ENCODE measurements at places on chromosomes 5 and 9.

DNA sequence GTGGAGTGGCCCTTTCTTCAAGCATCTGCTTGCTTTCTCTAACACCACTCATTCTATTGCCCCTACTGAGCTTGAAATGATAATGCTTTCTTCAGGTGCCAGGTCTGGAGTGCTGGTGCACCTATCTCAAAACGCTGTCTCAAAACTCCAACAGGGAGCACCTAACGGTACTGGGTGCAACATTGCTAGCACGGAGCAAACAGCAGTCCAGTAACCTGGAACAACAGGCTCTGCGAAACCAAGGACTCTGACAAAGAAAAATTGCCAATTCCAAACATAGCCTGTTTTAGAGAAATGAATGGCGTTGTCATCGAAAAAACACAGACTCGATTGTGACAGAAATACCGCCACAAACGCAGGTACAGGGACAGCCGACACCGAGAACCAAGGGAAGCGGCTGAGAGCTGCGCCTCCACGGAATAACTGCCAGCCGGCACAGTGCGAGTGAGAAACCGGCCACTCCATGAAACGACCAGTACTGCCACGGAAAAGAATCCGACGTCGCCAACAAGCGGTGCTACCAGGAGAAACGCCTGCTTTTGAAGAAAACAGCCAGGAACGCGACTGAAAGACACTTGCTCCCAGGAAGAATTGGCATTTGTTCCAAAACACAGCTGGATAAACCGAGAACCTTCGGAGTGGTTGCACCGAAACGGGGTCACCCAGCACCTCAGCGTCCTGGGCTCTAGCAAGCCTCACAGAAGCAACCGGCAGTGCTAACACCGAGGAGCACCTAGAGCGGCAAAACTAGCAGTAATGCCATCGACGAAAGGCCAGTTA, 3.1 kb downstream of the ANXA2R start:
- DNase-seq, result no peak

DNA sequence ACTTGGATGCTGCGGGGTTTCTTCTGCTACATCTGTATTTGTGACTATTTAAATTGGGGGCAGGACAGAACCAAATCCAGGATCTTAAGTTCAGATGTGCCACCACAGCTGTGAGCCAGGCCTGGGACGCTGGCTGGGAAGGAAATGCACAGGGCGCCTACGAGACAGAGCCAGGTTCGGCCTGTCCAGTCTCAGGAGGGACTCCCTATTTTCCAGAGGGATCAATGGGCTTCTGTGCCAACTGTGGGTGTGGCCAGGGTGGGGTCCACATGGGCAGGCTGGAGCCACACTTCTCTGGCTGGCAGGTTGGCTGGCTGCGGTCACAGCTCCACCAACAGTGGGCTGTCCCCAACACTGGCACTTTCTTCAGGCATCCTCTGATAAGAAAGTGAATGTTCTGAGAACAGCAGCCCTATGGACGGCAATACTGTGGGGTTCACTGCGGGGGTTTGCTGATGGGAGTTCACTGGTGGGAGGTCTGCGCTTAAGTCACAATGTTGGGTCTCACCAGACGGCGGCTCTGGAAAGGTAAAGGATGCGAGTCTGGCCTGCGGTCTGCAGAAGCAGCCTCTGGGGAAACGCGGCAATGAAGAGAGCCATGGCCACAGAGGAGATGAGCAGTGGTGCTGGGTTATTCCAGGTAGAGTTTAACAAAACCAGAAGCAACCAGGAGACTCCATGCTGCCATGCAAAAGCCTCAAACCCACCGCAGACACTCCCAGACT, 78.1 kb downstream of the DAP start:
- DNase-seq, result no peak

GRCh38 chr9:110767559-110768063, 99.0 kb downstream of the MUSK start:
- peak; percentile 12 for DNase-seq

GRCh38 chr9:116715751-116716150, 28.6 kb downstream of the TRIM32 start:
- DNase-seq, result no peak

DNA sequence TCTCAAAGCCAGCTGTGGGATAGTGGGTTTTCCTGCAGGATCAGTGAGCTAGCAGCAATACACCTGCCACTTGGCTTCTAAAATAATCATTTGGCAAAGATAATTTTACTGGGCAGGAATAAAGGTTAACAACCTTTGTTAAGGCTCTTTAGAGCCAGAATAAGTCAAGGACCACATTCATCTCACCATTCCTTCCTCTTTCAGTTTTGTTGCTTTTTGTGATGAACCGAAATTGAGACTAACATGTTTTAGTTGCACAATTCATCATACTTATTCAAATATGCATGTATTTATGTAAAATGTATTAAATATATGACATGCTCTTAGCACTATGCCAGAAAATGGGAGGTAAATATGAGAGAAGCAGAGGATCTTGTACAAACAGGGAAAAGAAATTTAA, 824.4 kb upstream of the TYRP1 start:
- DNase-seq, result no peak

GRCh38 chr5:88690409-88691229, 192.4 kb downstream of the MEF2C start:
- DNase-seq, result peak; percentile 71

DNA sequence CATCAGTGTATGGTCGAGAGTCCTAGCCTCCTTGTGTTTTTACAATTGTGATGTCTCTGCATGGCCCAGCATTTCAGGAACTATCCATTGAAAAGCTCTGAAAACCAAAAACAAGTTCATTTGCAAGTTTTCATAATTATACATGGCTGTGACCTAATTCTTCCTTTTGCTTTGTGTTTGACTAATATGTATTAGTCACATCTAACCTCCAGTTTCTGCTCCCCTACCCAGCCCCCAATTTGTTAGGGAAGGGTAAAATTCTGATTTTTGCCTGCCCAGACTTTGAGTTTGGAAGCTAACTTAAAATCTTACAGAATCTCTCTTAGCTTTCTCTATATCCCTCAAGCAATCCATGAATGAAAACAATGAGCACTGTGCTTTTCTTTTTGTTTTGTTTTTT, 128.2 kb upstream of the SEMA6A start:
- no peak for DNase-seq

DNA sequence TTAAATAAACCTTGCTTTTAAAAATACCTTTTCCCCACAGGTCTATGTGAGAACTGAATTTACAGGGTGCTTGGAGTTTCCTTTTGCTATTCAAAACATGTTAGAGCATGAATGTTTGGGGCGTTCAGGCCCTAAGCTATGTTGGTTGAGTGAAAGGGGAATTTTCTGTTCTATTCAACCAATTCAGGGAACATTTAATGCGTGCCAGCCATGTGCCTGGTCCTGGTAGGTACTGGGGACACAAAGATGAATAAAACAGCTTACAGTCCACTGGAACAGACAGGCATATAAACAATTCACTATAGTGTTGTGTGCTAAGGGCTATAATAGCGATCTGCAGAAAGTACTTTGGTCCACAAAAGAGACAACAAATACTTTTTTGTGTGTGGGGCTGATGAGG, 108.5 kb downstream of the ZSWIM6 start:
- DNase-seq, result no peak

DNA sequence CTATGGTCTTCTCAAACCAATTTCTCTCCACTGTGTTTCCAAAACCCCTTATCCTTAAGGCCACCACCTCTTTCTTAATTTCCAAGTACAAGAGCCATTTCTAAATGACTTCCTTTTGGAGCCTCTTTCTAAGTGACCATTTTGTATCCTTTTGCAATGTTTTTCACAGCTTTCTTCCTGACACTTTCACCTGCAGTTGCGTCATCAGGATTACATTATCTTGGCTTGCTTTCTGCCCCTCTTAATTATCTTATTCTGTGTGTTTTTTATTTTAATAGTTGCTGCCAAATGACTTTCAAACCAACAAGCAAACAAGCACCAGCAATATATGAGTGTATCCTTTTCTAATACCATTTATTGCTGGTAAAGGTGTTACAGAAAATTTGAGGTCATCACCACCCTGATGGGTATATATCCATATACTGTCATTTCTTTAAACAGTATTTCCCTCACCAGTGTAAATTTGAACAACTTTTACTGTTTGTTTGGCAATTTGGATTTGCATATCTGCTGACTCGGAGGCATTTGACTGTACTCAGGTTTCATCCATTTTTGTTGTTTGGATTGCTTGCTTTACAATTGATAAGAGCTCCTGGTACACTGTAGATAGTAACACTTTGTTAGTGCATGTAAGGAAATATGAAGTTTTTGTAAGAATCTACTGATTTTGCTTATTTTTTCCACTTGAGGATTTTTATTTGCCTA, 5.4 kb upstream of the ANXA1 start:
- DNase-seq, result no peak

DNA sequence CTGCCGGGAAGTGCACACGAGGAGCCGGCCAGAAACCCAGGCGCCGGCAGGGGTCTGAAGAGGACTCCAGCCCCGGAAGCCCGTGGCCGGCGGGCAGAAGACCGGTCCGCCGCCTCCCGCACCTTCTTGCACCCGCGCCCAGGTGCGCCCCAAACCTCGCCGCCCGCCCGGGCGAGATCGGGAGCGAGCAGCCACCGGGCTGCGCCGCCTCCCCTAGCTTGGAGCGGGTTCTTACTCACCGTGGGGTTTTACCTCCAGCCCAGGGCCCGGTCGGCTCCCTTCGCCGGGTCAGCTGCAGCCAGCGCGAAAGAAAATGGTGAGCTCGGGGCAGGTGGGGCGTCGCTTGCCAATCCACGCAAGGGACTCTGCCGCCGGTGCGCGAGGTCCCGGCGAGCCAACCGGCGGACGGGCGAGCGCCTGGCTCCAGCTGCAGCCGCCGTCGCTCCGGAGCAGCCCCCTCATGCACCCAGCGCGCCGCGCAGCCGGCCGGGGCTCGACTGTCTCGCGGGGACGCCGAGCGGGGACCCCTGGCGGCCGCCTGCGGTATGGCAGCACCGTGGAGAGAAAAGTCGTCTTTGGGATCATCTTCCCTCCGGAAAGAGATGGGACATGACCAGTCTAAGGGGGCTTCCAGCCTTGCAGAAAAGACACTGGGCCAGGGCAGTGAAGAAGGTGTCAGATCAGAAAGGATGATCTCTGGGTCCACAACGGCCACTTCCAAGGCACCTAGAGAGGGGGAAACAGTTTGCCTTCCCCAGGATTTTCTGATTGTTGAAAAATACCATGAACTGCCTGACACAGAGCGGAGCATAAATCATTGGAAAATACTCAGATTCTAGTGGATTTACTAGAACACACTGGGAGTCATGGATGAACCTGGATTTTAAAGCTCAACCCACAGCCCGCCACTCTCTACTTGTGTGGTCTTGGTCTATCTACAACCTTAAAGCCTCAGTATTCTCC, at the start of gene MOB3B:
MOB3B (minus strand) TSS at position 499 of the 963 bp plus-strand sequence. CDS start 74,264 bp downstream, outside the sequence.
- DNase-seq, result peak; percentile 79

DNA sequence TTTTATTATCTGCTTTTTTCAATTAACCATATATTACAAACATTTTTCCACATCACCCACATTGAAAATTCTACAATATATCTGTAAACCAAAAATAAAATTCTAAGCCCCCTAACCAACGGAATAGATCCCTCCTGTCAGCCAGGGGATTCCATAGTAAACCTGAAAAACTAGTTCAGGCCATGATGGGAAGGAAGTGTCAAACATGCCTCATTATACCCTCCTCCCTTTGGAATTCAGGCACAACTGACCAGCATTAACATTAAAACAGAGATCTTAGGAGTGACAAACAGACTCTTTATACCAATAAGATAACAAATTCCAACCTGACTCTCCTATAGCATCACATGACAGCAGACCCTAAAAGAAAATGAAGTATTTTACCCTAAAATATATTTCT, 113.7 kb upstream of the DMRT1 start:
- no peak for DNase-seq

- no peak for DNase-seq
These were observed 145.2 kb upstream of the CDH12 start for GRCh38 chr5:22998362-22998761.

DNA sequence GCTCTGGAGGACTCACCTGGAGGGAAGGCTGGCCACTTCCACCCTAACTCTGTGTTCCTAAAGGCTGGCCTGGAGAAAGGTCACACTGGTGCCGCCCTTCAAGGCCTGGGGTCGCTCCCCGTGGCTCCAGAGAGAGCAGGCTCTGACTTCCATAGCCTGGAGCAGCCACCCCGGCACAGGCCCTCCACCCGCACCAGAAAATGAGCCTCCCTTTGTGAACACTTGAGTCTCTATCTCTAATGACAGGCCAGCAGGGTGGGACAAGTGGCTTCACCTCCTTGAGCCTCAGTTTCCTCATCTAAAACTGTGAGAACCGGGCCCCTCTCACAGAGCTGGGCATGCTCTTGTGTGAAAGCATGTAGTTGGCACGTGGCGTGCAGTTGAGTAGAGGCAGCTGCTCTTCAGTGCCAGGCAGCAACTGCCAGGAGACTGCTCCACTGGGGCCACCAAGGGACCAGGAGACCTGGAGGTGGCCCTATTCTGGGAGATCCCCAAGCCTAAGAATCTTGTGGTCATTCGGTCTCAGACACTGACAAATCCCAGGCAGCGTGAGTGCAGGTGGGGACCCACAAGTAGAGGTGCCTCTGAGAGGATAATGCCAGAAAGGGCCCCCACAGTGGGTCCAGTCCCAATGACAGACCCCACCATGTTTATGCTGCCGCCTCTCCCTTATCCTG, 56.7 kb upstream of the GARNL3 start:
- no peak for DNase-seq

DNA sequence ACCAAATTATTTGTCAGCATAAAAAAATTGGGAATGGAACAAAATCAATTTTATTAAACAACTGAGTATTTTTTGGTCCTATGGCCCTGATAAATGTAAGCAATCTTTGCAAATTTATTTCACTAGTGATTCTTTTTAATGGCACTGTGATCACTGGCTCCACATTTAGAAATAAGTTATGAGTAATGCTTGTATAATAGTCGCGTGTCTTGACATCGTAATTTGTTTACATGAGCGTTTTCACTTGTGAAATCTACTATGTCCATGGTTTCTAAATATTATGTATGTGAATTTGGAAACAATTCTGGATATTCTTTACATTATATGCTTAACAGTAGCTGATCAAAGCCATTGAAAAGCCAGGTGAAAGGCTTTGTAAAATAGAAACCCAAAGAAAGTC, 817.5 kb downstream of the EFNA5 start:
- no peak for DNase-seq

DNA sequence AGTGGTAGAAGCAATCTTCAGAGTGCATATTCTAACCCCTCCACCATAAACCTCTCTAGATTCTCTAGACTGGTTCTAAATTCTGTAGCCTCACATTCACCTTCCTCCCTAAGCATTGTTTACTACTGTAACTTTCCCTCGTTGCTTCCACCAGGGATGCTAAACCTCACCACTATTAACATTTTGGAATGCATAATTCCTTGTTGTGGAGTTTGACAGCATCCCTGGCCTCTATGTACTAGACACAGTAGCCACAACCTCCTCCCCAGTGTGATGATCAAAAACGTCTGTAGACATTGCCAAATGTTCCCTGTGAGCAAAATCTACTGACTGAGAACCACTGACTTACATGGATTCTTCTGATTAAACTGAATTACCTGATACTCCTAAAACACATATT, 18.6 kb downstream of the PAPPA start:
- DNase-seq, result no peak

DNA sequence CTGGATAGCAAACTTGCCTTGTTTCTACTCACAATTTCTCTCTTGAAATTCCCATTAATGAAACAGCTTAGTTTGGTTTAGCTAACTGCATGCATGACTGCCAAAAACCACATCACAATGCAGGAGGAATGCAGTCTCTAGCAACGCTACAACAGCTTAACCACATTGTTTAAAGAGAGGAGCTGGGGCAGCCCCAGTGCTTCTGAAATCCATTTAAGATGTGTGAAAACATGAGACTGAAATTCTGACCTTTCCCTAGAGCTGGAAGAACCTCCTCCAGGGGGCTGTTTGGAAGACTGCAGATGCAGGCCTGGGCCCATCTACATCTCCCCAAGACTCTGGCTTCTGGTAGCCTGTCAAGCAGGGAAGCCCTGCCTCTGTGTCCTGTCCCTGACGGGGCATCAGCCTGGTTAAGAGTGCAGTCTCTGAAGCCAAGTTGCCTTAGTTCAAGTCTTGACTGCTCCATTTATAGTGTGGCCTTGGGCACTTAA, 157.1 kb downstream of the ZNF462 start:
- no peak for DNase-seq
